Activated CD8-positive, alpha-beta memory T cell treated with anti-CD3 and anti-CD28 coated beads, Interleukin-2, amount 50 U/mL, for 4 hours (primary cell): ENCODE measurements at places on chromosomes 4 and X.

- no peak for DNase-seq
Observed at GRCh38 chr4:168197926-168198325, 105.6 kb downstream of the ANXA10 start.

DNA sequence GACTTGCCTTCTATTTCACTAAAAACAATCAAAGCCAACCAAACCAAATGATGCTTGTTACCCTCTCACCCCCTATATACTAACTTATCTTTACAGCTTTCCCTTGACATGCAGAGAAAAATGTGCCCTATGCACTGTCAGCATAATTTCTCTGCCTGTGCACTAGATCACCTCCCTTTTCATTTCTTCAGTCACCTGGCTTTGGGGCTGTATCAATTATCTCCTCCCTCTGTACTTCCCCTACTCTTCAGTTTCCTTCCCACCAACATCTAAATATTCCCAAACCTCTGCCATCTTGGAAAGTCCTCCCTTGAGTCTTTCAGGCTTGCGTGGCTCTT is 103.5 kb upstream of the TAPT1 start:
- no peak for DNase-seq

DNA sequence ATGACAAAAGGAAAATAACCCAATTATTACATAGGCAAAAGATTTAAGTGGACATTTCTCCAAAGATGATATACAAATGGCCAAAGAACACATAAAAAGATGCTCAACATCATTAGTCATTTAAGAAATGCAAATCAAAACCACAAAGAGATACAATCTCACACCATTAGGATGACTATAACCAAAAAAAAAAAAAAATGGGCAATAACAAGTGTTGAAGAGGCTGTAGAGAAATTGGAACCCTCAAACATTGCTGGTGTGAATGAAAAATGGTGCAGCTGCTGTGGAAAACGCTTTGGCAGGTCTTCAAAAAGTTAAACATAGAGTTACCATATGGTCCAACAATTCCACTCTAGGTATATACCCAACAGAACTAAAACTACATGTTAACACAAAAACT is 5.6 kb upstream of the PRDX4 start:
- no peak for DNase-seq

DNA sequence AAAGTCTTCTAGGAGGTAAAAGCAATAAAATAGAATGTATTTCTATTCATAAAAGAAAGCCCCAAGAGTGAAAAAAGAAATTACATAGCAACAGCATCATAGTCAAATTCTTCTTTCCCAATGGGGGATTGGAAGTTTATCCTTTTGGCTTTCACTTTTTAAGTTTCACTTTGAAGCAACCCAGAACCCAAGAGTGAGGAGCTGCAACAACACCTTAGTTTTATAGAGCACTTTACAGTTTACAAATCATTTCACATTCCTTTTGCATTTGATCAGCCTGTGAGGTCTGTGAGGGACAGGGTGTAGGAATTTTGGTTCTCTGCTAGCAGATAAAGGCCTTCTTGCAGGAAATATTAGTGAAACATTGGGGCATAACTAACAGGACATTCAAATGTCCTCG is 112.0 kb upstream of the NDP start:
- no peak for DNase-seq

DNA sequence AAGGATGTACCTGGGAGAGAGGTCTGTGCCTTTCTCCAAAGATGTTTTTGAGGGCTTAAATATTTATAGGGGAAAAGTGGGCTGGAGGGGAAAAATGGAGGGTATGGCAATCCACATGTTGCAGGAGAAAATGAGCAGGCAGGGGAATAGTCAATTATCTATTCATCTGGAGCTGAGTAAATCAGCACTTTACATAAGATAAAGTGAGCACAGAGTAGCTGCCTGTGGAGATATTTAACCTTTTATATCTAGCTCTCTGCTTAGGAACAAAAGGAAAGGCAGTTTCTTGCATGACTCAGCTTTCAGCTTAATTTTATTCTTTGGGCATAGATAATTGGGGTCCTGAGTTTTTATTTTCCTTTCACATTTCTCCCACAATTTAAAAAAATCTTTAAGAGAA is 93.6 kb upstream of the NPY2R start:
- DNase-seq = no peak

DNA sequence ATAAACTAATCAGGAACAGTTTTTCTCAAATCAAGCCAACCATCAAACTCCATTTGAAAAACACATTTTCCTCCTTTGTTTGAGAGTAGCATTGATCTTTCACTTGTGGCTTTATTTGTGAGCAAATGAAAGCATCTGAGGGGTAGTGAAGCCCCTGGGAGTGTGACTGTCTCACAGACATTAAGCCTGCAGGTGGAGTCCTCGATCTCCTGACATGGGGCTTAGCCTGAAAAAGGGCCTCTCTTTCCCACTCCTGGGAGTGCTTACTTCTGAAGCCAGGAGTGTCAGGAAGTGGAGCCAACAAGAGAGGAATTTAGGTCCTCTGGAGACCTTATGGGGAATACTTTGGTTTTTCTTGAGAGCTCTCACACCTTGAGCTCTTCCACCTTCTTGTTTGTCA is 158.2 kb upstream of the SFRP2 start:
- no peak for DNase-seq

DNA sequence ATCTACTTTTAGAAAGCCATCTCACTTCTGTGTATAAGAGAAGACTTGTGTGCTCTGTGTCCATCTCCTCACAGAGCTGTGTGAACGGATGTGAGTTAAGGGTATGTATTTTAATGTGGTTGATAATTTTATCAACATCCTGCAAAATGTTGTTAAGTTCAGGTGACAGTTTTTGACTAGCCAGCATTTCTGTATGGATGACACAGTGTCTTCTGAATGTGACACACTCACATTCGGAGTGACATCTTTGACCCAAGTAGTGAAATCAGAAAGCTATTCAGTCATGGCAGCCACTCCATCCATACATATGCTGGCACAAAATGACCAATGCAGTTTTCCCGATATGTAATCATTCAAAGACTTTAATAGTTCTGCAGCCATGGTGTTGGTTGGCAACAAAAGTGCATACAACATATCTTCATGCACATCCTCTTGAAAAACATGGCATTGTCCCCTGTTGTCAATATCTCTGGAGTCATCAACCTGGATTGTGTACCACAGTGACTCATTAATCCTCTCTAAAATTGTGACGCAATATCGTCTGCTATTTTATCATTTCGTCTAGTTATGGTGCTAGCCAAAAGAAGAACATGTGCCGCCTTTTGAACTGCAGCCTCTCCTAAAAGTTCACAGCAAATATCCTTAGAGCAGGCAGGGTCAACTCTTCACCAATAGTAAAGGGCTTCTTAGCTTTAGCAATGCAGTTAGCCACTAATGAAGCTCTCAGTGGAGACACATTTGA is 6.8 kb upstream of the FGF2 start:
- DNase-seq = no peak

GRCh38 chrX:19019996-19020395 is 36.1 kb upstream of the PHKA2 start:
- no peak for DNase-seq

- DNase-seq = no peak
Observed at GRCh38 chr4:142347241-142347640, 498.9 kb downstream of the INPP4B start.

DNA sequence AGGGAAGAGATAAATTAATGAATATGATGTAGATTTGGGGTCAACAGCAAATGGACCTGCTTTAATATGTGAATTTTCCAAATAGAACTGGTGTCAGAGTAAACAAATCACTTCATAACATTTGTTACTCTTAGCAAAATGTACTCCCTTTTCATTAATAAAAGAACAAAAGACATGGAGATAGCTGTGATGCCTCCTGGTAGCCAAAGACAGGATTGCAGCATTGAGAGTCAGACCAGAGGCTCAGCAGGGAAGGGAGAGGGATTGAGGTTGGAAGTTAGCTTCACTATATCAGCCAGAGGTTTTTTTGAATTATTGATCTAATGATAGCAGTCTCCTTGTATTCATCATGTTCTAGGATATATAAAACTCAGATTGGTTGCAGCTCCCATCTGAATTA is 17.4 kb upstream of the RAB40A start:
- DNase-seq = no peak

- DNase-seq = no peak
Observed at GRCh38 chr4:39544580-39545315, 17.5 kb upstream of the UGDH start.

DNA sequence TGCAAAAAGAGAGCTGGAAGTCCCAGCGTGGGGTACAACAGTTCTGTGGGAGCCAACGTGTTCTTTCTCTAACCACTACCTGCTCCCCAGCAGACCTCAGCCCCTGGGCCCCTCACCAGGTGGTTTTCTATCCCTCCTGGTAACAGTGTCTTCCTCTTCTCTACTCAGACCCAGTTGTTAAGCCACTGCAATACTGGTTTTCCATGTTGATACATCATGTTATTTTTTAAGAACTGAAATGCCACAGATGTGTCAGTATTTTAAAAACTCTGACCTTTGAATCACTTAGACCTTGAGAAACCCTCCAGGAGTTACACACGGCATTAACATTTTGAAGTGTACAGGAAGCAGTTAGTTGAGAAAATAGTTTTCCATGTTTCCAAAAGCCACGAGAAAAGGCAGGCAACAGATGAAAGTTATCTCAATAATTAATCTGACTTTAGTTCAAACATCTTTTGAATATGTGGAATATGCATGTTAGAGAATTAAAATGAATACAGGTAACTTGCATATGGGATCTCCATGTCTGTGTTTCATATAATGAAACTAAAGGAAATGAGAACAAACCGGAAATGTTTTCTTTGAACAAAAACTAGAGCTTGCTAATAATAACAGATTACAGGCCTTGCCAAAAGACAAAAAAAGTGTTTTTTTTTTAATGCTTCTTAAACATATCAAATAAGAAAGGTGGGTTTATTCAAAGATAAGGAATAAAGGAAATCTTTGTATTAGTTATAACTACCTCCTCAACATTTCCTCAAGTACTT is 108.8 kb downstream of the ZNF827 start:
- DNase-seq = no peak

DNA sequence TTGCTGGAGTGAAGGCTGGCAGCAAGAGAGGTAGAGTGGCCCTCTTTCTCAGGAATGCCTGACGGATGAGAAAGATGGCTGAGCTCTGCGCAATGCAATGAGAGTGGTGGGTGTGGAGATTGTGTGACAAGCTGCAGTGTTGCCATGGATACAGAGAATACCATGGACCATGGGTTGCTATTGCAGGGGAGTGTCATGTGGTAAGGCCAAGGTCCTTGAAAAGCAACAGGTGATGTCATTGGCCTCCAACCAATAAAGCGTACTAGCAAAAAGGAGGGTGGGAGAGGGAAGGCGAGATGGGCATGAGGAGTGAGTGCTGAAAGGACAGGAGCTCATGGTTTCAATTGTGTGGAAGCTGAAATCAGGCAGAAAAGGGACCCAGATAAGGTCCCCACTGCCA is 1.8 kb downstream of the PNMA5 start:
- DNase-seq = no peak

DNA sequence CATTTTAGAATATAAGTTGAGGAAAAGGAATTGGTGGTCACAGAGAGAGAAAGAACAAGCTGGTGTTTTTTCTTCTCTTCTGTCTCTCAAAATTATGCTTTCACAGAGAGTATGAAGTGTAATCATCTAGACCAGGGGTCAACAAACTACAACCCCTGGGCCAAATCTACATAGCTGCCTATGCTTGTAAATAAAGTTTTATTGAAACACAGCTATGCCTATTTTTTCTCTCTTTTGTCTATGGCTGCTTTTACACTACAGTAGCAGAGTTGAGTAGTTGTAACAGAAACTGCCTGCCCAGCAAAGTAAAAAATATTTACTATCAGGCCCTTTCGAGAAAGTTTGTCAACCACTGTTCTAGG is 6.7 kb upstream of the FAM9C start:
- no peak for DNase-seq

DNA sequence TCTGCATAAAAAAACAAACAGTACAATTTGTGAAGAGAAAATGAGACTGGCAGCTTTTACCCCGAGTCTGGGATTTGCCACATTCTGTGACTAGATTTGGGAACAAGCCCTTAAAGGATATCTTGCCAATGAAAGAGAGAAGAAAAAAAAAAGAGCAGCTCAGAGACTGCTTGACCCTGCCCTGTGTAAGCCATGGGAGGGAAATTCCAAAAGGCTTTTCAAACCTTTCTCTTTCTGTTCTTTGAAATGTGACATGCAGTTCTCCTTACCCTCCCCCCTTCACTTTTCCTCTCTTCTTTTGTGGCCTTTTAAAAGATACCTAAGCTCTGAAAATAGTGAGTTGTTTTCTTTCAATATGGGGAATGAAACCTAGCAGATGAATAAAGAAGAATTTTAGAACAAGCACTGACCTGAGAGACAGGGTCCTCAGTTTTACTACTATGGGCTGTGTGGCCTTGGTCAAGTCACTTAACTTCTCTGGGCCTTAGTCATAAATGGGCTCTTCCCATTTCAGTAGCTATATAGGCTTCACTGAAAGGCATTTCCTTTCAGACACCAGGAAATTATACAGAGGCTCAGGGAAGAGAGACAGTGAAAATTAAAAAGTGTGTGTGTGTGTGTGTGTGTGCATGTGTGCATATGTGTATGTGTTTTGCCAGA is 5.1 kb downstream of the CCDC160 start:
- DNase-seq = no peak

DNA sequence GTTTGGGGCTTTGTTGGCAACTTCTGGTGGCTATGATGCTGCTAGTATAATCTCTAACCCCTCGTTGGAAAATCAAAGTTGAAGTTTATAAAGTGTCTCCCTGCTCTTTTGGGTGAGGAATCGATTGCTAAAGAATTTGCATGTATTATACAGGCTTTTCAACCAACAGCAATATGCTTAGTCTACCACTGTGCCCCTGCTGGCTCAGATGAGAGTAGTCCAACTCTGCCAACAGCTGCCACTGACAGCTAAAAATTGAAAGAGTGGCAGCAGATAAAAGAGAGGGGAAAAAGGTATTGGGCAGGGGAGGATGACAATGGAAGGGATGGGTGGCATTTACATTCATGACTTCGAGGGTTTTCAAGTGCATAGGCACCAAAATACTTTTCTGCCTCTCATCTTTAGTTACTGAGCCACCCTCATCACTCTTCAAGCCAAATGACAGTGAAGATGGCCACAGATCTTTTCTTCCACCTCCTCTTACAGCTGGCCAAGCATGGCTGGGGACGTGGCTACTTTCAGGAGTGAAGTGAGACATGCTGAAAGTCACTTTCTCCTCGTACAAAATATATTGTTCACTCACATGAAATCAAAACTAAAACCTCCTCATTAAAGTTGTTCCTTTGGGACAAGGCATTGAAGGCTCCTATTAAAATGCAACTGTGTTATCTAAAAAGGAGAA is 2.7 kb upstream of the GRIA3 start:
- DNase-seq = no peak
